ENCODE measurements at places on chromosomes 1 and 21.

GRCh38 chr1:2137257-2138121 is 57.1 kb downstream of the FAAP20 start:
- DNase-seq, result no peak

- no peak for DNase-seq
Observed at GRCh38 chr1:89660224-89661061, 27.5 kb downstream of the LRRC8C start.

- DNase-seq, result no peak
Observed at GRCh38 chr1:229627003-229627402, 956 bp downstream of the URB2 start.

DNA sequence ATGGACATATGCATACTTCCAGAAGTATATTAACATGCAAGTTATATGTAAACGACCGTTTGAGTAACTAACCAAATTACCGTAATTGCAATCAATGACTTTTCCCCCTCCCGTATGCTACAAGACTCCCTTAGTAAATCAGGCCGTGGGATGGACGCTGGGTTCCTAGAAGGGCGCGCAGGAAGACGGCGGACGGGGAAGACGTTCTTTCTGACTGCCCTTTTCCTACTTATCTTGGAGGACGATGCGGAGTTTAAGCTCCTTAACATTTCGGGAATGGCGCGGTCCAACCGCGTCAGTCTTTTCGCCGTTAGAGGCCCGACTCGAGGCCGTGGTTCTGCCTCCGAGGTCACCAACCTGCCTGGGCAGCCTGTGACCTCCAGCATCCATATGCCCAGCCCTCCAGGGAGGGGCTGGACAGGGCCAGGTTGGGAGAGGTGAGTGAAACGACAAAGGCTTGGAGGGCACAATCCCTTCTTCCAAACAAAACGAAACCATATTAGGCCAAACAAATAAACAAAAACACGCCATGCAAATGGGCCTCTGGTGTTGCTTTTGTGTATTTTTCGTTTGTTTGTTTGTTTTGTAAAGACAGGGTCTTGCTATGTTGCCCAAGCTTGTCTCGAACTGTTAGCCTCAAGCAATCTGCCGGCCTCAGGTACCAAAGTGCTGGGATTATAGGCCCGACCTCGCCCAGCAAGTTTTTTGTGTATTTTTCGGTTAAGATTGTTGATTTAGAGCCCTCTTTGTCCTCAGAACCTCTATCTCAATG is 873 bp upstream of the PI4KB start:
- no peak for DNase-seq

GRCh38 chr1:153465811-153466636 is 5.6 kb upstream of the S100A7 start:
- DNase-seq, result no peak

GRCh38 chr1:161351482-161351881 is 16.2 kb downstream of the CFAP126 start:
- no peak for DNase-seq

- no peak for DNase-seq
Observed at GRCh38 chr1:89363638-89364536, at the start of gene GBP6. TSS of gene GBP6 (plus strand) at chr1:89364059. CDS start at chr1:89368552, 4,493 bp downstream.

- no peak for DNase-seq
Observed at GRCh38 chr1:28983509-28984310, 69.3 kb downstream of the EPB41 start.

DNA sequence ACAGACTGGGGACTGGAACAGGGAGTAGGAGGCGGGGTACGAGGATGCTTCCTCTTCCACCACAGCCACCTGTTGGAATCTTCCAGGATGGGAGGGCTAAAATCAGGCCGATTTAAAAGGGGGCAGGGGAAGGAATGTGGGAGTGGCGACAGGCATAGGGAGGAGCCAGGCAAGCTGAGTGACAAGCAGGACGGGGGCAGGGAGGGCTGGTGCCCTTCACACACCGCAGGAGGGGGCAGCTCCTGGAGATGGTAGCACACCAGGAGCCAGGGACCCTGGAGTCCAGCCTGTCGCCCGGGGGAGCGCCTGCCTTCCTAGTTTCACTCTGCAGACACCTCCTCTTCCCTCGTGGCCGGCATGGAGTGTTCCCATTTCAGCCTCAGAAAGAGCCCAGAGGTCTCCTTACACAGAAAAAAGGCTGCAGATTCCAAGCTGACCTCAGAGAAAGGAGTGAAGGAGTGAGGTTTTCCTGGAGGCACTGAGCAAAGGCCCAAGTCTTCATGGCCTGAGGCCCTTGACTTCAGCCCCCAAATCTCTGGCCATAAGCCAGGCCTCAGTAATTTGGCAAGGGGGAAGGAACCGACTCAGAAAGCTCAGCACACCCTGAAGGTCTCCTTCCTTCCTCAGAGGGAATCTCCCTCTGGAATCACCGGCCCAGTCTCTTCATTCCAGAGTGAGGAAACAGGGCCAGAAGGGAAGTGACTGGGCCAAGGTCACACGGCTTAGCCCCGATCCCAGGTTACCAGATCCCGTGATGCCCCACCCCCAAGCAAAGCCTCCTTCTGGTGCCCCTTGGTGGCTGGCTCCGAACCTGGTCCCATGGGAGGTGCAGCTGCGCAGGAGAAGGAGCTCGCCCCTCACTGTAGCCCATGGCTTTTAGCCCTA is 8.1 kb downstream of the BLACAT1 start:
- DNase-seq, result no peak

- peak; percentile 18 for DNase-seq
Observed at GRCh38 chr1:88609051-88609450, 75.0 kb upstream of the PKN2 start.

DNA sequence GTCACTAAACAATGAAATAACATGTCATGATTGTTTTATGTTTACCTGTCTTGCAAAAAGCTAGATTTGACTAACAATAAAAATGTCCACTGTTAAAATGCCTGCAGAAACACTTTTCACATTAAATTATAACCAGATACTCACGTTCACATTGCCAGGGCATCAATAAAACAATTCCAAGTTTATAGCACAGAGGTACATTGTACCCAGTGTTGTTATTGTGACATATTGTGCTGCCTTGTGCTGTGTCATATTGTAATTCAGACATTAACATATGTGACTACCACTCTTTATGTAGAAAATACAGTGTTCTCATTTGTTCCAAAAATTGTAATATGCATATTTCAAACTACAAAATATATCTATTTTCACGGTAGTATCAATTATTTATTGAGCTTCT is 766.1 kb downstream of the NCAM2 start:
- no peak for DNase-seq

- no peak for DNase-seq
Observed at GRCh38 chr1:27593678-27594563, 10.0 kb downstream of the AHDC1 start.

- no peak for DNase-seq
Observed at GRCh38 chr1:247551721-247552120, 2.8 kb downstream of the GCSAML start.

Measured in NCI-H1417 treated with DMSO at 0.1 percent for 48 hours (cell line).